ENCODE measurements at places on chromosomes 6 and 20.

GRCh38 chr6:129050086-129050485 lies 167.1 kb downstream of the LAMA2 start:
- DNase-seq, result no peak

- peak; percentile 41 for DNase-seq
These were observed 15.5 kb upstream of the CLDN20 start for GRCh38 chr6:155248008-155249001.

DNA sequence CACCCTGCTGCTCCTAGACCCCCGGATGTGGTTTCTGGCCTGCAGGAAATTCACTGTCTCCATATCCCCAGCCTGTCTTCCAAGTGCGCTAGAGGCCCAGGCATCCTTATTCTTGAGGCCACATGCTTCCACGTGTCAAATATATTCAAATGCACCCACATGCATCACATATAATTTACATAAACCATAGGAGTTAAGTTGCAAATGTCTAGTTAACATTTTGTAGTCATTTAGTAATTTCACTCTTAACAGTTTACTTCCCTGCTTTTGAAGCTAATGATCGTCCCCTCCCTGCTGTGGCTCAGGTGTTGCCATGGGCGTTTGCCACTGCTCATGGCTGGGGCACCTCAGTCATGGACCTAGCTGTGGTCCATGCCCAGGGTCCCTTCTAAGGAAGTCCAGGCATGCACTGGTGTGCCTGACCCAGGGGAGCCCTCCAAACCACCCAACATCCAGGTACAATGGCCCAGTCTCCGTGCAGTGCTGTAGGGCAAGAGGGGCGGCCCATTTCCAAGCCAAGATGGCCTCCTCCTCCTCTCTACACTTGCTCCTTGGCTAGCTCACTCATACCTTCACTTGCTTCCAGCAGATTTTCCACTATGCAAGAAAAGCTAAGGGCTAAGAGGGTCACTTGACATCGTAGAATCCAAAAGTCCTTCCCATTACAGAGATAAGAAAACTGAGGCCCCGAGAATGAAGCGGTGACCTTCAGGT lies 42.4 kb downstream of the FGD2 start:
- no peak for DNase-seq

GRCh38 chr6:71724456-71725125 lies 161.8 kb upstream of the RIMS1 start:
- DNase-seq, result no peak

DNA sequence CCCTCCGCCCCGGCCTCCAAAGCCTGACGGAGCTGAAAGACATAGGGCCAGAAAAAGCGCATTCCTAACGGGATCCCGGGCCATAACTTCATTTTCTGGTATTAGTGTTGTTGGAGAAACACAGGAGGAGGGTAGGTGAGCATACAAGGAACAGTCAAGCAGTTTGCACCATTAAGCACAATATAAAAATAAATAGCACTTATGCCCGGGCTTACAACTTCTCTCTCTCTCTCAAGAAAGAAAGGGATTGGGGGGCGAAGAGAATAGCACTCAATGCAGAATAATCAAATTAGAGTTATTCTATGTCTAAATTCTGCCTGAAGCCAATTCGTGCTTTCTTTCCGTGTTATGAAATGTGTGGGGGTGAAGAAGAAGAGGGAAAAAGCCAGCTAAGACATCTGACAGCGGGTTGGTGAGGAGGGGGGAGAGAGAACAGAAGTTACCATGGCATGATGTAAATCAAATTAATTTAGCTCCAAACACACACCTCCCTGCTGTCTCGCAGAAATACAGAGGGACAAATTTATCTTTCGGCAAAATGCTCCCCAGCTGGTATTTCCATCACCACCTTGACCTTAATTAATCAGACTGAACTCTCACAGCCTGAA lies 508 bp upstream of the METTL24 start:
- no peak for DNase-seq

- DNase-seq, result peak; percentile 49
These were observed 83.2 kb downstream of the GCLC start for GRCh38 chr6:53461696-53462095.

GRCh38 chr6:160028487-160029275 lies 59.8 kb downstream of the IGF2R start:
- no peak for DNase-seq
